ENCODE measurements at places on chromosomes 2 and 18.
A peak's percentile ranks its signal among the peaks of the same experiment; 100 is the strongest.

GRCh38 chr18:79950515-79951341, 725 bp downstream of the SLC66A2 start:
- no peak for DNase-seq

DNA sequence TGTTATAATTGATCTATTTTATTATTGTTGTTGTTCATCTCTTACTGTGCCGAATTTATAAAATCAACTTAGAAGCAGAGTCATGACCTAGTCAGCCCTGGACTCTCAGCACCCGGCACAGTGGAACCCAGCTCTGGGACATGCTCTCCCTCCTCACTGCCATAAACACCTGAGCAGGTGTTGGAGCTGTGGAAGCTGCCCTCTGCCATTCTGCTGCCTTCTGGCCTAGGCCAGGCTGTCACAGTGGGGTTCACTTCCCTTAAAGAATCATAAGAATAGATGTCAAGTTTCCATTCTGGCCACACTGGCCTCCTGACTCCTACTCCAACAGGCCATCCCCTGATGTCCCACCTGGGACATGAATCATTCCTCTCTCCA, 192.2 kb downstream of the ZFP36L2 start:
- DNase-seq: no peak

DNA sequence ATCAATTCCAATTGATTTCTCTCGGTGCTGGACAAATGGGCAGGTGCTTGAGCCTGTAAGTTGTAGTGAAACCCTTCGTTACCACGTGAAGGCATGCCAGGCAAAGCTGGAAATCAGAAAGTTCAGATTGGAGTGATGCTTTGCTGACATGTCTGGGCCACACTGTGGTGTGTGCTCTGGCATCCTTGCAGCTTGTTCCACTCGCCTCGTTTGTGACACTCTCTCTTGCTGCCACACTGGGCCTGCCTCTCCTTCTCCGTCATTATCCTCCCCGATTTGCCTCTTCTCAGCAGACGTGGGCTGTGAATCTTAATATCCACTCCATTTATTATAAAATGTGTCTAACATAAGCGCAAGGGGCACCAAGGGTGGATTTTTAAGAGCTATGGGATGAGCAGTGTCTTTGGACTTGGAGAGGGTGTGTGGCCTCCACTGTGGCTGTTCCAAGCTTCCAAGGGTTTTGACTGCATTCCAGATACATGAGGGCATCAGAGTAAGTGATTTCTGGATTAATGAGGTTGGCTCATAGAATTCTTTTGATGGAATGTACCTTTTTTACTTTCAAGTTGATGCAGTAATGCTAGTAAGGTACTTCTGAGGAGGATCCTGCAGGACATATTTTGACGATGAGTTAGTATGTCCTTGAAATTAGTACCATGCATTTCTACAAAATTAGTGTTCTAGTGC, 238.8 kb downstream of the TPGS2 start:
- DNase-seq: no peak

DNA sequence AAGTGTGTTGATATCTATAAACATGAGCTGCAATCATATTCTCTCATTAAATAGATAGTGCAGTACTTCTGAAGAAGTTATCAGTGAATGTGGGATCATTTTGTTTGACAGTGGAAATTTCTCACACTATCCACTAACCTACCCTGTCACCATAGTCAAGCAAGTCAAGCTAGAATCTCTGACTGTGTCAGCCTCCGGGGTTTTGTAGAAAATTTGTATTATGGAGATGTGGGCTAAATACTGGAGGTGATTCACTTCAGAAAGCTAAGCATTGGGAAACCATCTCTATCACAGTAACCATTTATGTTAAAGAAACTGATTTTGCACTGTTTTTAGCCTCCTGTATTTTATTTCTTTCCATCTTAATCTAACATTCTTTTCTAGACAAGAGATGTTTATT, 126.6 kb upstream of the CREB1 start:
- no peak for DNase-seq

- no peak for DNase-seq
Measured at GRCh38 chr2:11101430-11101829, 53.8 kb upstream of the SLC66A3 start.

DNA sequence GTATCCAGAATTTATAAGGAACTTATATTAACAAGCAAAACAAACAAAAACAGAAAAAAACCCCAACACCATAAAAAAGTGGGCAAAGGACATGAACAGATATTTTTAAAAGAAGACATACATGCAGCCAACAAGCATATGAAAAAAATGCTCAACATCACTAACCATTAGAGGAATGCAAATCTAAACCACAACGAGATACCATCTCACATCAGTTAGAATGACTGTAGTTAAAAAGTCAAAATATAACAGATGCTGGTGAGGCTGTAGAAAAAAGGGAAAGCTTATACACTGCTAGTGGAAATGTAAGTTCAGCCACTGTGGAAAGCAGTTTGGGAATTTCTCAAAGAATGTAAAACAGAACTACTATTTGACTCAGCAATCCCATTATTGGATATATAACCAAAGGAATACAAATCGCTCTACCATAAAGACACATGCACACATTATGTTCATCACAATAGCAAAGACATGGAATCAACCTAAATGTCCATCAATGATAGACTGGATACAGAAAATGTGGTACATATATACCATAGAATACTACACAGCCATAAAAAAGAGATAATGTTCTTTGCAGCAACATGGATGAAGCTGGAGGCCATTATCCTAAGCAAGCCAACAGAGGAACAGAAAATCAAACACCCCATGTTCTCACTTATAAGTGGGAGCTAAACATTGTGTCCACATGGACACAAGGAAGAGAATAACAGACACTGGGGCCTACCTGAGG, 25.3 kb downstream of the PREPL start:
- DNase-seq: no peak

DNA sequence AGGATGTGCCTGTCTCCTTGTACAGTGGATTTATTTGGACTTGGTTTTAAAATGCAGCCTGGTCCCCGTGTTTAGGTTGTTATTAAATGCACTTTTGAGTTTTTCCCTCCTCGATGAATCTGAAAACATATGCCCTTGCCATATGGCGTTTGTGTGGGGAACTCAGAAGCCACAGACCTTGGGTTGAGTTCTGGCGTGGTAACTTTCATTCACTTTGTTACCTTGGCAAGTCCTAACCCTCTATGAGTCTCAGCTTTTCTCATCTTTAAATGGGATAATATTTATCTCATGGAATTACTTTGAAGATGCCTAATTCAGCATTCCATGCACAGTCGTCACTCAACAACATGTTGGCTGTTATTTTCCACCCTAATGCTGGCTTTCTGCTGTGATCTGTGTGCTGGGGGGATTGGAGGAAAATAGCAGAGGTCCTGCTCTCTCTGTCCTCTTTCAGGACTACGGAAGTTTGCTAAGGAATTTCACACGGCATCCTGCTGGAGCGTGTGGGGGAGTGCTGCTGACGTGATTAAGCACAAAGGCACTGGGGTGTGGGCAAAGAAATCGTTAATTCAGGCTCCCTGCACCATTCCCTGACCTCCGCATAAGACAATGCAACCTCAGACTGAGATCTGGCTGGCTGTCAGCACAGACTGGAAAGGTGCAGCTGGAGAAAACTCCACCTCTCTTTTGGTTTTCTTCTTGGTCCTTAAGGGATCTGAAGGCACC, 61.7 kb downstream of the LDLRAD4 start:
- DNase-seq: no peak

GRCh38 chr2:120880381-120880780, 144.7 kb downstream of the GLI2 start:
- DNase-seq: no peak

DNA sequence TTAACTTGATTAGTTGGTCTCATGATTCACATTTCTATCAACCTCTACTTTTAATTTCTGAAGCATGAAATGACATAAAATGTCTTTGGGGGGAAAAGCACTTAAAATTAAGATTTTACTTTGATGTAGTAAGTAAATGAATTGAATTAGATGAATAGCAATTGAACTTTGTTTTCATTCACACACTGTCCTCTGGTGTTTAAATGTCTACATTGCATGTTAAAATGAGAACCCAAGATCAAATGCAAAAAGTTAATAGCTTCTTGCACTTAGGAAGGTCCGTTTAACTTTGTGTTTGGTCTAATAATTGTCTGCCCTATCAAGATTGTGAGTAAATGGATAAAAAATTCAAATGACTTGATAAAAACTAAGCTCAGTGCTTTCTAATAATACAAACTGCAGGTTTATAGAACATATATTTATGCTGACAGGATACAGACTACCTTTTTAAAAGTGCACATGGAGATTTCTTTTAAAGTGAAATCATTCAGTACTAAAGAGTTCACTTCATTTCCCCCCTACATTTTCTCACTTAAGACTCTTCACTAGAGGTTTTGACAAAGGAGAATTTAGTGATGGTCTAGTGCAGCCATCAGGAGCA, 156.2 kb upstream of the NABP1 start:
- DNase-seq: no peak

- no peak for DNase-seq
Measured at GRCh38 chr2:214261683-214262082, 149.2 kb upstream of the VWC2L start.

DNA sequence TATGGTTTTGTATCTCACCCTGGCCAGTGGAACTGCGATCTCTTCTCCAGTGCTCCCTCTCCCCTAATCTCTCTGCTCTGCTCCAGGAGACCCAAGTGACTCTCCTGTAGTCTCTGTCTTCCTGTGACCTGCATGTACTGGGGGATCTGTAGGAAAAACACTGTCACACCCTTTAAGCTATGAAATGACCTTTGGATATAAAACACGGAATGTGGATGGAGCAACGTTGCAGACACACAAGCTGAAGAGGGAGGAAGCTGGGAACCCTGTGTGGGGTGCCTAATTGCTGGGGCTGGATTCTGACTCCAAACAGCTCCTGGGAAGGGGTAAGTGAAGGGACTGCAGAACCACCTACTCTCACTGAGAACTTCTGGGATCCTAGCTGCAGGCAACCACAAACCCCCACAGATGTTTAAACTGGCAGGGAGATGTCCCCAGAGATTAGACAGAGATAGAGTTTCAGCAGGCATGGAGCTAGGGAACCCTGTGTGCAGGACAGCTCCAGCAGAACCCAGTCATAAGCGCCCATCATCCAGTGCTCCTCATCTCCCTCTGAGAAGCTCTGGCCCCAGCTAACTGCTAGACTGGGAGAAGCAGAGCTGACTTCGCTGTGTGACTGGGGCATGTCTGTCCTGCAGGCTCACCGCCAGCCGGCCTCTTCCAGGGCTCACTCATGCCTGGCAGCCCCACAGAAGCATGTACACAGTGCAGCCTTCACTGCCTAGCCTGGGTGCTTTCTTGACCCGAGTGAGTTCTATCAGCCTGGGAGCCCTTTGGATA, 482.7 kb upstream of the SETBP1 start:
- no peak for DNase-seq

DNA sequence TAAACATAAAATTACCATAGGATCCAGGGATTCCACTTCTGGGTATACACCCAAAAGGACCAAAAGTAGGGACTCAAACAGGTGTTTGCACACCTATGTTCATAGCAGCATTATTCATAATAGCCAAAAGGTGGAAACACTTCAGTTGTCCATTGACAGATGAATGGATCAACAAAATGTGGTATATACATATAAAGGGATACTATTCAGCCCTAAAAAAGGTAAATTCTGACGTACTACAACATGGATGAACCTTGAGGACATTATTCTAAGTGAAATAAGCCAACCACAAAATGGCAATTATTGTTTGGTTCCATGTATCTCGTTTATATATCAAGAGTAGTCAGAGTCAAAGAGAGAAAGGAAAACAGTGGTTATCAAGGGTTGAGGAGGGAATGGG, 128.1 kb downstream of the MTCL1 start:
- no peak for DNase-seq

DNA sequence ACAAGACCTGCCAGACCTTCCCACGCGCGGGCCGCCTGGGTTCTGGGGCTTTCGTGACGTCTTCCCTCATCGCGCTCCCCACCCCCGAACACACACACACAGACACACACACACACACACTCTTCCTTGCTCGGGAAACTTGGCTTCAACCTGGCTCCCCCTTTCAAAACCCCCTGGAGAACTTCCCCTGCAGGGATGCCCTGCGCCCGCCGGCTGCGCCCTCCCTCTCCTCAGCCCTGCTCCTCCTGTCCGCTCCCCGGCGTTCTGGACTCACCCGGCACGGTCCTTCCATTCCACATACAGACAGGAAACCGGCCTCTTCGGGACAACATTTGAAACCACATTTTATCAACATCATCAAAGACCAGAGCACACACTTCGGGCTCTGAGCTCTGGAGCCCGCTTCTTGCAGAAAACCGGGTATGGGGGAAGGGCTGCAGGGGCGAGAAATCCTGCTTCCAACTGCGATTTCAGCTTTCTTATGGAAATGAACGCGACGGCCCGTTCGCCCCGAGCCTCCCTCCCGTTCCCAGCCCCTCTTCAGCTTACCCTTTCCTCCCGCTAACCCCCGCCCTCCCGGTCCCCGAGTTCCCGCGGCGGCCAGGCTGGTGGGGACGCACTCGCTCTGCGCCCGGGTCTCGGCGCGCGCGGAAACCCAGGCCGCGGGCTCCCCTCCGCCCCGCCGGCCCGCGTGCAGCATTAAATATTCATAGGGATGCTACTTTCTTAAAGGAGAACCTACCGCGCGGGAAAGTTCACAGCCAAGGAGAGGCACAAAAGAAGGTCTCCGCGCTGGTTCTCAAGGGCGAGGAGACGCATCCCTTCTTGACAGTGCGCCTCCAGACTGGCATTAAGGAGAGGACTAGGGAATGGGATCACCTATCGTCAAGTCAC, 18.3 kb downstream of the POU3F3 start:
- DNase-seq: no peak

DNA sequence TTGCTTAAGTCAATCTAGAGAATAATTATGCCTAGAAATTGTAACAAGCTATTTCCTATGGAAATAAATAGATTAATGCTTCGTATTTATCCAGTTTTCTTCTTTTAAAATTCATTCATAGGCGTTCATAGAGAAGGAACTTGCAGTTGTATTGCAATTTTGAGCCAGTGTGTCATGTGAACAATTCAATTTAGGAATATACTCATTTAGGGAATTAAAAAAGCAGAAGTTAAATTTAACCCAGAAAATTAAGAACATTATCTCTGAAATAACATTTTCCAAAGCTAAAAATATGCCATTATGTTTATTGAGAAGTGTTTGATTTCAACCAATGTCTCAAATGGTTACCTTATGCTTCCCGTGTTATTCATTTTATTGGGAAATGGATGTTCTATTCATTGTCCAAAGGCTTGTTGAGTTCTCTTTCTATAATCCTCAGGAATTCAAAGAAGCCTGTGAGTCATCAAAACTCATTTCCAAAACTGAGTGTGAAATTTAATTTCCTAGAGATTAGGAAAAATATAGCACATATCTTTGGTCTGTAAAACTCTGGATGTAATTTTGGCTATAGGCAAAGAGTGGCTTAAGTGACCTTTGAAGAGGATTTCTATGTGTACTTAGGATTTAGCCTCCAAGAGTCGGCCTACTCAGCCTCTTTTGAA, 99.7 kb downstream of the SLC8A1 start:
- peak; percentile 35 for DNase-seq

- no peak for DNase-seq
Measured at GRCh38 chr2:21427606-21428005, 303.8 kb downstream of the TDRD15 start.

- no peak for DNase-seq
Measured at GRCh38 chr2:113227698-113228097, 51.0 kb downstream of the PAX8 start.

All from HS-27A (cell line).